Stimulated activated CD8-positive, alpha-beta memory T cell treated with anti-CD3 and anti-CD28 coated beads, Interleukin-7, amount 100 ng/mL, for 4 hours (primary cell): ENCODE measurements at places on chromosomes 4 and X.

- DNase-seq: no peak
Observed at GRCh38 chr4:8613421-8614364, 21.1 kb downstream of the CPZ start.

DNA sequence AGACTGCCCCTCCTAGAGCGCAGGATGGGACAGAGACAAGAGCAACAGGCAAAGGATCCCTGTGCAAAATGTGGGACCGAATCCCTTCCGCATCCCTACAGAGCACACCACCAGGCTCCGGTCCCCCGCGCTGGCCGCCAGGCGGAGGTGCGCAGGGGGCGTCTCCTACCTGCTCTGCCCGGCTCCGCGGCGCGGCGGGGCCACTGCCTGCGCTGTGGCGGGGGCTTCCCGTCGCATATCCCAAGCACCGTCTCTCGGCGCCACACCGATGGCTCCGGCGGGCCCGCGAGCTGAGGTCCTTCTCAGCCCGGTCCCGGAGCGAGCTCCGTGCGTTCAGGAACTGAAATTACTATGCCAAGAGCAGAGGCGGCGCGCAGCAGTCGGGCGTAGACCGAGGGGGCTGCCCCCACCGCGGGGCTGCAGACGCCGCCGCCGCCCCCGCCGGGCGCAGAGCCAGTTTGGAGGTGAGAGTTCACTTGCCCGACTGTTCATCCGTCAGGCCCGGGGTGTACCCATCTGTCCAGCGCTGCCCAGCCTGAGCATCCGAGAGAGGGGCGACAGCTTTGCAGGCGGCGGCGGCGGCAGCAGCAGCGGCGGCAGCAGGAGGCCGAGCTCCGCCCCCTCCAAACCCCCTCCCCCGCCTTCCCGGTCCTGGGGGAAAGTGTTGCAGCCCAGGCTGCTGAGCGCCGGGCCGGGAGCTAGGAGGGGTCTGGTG is at the start of gene GPRIN3:
Gene GPRIN3 (minus strand): TSS at position 355 of the 715 bp plus-strand sequence. CDS start 57,690 bp downstream, outside the sequence.
- DNase-seq: peak; percentile 67

DNA sequence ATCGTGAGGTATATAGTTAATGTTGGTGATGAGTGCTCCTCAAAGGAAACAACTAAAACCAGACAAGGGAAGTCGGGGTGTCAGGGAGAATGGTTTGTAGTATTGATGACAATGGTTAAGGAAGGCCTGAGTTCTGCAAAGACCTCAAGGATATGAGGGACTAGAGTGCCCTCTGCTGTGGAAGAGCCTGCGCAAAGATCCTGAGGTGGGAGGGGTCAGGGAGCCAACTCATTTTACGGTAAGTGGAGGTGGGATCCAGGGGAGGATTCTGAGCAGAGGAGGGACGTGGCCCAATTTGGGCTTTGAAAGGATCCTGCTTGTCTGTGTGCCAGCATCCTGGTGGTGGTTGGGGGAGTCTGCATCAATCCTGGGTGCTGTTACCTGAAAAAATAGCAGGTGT is 11.3 kb downstream of the UBA1 start:
- no peak for DNase-seq

GRCh38 chrX:119240356-119240755 is 4.3 kb downstream of the PGRMC1 start:
- no peak for DNase-seq

DNA sequence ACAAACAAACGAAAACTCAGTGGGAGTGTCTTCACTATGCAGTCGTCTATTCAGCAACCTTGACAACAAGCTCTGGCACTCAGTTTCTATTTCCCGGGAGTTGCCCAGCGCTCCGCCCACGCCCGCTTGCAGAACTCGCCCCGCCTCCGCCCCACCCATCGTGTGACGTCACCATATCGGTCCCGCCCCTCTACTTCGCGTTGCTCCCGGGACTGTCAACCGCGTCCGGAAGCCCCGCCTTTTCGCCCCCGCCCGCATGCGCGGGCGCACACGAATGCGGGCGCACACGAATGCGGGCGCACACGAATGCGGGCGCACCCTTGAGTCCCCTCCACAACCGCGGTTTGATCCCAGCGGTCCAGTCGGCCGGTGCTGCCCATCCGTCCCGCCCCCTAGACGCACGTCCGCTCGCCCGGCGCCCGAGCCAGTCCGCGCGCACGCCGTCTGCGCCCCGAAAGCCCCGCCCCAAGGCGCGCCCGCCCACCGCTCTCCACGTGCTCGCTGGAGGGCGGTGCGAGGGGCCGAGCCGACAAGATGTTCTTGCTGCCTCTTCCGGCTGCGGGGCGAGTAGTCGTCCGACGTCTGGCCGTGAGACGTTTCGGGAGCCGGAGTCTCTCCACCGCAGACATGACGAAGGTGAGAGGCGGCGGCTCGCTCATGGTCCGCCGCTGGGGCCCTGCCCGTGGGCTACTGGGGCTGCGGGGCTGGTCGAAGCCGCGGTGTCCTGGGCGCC is at the start of gene LAP3:
Gene LAP3 (plus strand): TSS at position 267 of the 733 bp plus-strand sequence. CDS start 268 bp downstream, at position 535.
- peak; percentile 98 for DNase-seq

GRCh38 chrX:133120406-133120805 is 23.5 kb upstream of the USP26 start:
- DNase-seq: no peak

DNA sequence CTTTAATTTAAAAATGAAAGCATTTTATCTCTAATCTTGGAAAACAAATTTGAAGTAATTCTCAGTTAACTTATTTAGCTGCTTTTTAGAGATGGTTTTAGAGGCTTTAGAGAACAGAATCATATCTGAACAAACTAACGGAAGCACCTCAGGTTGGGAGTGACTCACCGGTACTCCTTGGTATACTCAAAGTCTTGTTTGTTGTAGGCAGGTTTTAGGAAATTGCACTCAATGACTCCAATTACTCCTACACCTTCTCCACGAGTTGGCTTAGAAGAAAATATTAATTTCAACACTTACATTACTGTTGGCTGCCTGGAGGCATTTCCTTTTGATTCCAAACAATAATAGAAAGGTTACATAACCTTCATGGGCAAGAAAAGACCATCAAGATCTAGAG is 23.6 kb downstream of the MORC4 start:
- DNase-seq: no peak

GRCh38 chr4:90486346-90486745 is 359.2 kb downstream of the CCSER1 start:
- DNase-seq: no peak

DNA sequence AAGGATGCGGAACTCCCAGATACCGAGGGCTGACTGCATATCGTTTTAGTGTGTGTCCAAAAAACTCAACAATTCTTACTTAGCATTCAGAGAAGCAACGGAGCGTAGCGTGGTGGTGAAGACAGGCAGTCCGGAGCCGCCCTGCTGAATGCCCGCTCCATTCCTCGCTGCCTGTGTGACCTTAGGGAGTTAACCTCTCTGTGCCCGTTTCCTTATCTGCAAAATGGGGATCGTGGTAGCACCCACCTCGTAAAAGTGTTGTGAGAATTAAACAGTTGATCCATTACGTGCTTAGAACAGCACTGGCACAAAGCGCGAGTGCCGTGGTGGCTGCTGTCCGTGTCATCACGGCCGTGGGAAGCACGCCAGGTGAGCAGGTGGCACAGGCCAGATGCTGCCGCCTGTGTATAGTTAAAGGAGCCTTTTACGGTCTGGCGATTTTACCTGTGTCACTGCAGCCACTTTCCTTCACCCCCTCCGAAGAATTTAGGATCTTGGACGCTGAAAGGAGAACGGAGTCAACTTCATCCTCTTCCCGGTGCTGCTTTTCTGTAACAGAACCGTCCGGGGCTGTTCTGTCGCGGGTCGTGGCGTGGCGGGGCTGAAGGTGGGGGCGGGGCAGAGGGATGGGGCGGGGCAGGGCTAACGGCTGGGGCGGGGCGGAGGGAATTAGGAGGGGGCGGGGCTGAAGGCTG is 885 bp downstream of the CCDC110 start:
- peak; percentile 22 for DNase-seq

- DNase-seq: no peak
Observed at GRCh38 chrX:113929004-113929403, 654.9 kb upstream of the HTR2C start.

DNA sequence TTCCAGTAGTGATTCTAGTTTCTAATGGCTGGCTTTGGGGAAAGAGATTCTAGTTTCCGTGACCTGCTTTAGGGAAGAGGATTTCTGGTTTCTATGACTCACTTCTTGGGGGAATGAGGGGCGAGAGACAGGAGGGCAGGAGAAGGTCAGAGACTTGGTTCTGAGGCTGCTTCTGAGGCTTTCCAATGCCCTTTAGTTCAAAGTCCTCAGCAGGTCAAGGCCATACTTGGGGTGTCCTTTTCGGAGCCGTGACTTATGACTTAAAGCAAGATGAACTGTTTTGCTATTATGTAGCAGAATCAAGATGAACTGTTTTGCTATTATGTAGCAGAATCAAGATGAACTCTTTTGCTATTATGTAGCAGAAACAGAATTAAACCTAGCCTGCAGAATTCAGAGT is 52.2 kb upstream of the TLR3 start:
- no peak for DNase-seq

DNA sequence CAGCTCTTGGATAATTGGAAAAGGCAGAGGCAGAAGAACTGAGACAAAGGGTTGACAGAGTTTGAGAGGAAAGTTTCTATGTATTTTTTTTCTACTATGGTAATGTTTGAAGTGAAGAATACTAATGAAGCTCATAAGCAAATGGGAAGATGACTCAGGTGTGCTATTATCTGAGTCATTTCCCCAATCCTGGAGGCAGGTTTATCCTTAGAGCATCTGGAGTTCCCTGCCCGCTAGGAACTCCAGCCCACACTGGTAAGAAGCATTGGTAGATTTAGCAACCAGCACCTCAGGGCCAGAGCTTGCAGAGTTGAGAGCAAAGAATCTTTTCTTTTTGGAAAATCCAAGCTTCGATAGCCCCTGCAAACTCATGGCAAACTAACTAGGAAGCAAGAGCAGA is 55.2 kb downstream of the DOCK11 start:
- DNase-seq: no peak

GRCh38 chr4:24856586-24856985 is 56.3 kb downstream of the CCDC149 start:
- DNase-seq: no peak

GRCh38 chr4:183831026-183831446 is 74.1 kb upstream of the STOX2 start:
- DNase-seq: no peak

GRCh38 chrX:3129256-3129655 is 88.0 kb downstream of the ARSF start:
- no peak for DNase-seq

DNA sequence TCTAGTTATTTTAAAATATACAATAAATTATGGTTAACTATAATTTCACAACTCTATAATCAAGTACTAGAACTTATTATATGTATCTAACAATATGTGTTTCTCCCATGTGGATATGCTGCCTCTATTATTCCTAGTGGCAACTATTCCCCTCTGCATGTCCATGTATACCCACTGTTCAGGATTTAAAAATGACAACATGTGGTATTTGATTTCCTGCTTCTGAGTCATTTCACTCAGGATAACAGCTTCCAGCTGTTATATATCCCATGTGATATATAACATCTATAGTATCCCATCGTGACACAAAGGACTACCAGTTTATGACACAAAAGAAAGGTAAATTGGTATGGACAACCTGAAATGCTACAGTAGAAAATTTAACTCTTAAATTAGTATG is 167.4 kb upstream of the TACR3 start:
- no peak for DNase-seq
